ENCODE measurements at places on chromosomes 16 and 17.

DNA sequence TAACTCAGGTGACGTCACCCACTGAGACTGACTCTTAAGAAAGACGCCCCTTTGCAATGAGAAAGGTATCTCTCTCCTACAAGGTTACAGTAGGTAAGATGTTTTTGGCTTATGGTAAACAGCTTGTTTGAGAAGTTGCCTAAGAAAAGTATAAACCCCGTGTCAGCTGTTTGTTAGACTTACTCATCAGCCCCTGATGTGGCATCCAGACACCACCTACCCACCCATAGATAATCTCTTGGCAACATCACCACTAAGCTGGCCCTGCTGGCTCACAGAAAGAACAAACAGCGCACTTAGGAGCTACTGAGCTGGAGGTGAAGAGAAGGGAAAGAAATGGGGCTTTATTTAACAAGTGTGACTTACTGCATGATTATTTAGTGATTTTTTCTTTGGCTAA lies 121.0 kb downstream of the PARN start:
- no peak for DNase-seq

DNA sequence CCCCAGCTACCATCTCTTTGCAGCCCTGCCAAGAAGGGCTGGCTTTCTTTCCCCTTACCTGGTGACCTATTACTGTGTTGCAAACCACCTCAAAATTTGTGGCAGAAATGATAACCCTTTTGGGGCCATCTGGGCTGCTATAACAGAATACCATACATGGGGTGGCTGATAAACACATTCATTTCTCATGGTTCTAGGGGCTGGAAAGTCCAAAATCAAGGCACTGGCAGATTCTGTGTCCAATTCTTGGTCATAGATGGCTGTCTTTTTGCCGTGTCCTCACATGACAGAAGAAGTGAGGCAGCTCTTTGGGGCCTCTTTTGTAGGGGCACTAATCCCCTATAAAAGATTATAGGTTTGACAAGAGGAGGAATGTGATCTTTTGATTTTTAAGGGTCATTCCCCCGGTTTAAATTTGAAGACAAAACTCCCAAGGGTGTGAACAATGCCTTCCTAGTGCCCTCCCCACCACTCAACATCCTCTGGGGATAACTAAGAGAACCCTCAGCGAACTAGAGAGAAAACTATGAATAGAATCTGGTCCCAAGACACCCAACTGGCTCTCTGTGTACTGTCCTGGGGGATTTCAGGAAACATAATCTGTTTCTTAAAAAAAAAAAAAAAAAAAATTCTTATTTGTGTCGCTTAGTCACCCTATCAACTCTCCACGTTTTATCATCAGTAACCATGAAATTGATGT lies 1.7 kb upstream of the METTL22 start:
- DNase-seq, result no peak

GRCh38 chr16:84758627-84759026 lies 58.8 kb downstream of the USP10 start:
- no peak for DNase-seq

DNA sequence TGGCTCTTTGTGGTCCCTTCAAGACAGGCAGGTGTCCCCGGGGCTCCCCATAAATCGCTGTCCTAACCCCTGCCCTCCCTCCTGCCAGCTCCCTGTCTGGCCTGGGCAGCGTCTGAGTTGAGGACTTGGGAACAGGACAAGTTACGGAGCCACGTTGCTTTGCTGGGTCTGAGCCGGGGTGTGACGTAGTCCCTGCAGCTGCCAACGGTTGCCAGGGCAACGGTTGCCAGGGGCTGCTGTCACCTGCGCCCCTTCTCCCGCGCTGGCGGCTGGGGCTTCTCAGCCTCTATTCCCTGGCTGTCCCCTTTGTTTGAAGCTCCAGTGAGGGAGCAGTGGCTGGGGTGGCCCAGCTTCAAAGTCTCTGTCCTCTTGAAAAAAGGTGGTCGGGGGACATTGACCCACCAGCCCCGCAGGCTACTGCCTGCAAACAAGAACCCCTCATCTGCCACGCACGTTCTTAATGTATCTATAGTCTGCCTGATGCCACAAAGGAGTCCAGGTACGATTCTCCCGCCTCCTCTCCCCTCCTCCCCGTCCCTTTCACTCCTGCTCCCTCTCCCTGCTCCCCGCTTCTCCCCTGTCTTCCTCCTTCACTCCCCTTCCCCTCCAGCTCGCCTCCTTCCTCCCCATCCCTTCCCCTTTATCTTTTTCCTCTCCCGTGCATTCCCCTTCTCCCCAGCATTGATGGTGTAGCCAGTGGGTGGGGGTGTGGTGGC lies 10.9 kb downstream of the ADGRG1 start:
- DNase-seq, result peak; percentile 9

DNA sequence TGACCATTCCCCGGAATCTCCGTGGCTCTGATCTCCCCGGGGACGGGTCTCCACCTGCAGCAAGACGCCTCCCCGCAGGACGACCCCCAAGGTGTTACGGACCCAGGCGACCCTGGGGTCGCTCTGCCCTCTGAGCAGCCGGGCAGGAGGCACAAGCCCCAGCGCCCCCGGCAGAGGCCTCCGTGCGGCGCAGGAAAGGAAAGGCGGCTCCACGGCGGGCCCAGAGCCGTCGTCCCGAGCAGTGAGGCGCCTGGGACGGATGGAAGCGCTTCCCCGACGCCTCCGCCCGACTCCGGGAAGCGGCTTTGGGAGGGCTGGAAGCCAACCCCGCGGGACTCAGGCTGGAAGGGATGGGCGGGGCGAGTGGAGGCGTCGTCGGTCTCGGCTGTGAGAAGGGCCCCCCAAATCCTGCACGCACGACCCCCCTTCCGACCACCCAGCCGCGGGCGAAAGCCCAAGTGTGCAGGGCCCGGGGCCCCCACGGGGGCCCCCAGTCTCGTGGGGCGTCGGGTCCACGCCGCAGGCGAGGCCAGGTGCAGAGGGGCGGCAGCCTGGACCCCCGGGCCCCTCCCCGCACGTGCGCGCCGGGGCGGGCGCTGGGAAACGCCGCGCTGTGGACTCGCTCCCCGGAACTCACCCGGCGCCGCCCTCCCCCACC lies 32.7 kb upstream of the RPH3AL start:
- no peak for DNase-seq

GRCh38 chr16:55499281-55499680 lies 9.6 kb upstream of the LPCAT2 start:
- DNase-seq, result no peak

- no peak for DNase-seq
Measured at GRCh38 chr17:30393491-30393890, 14.8 kb downstream of the CPD start.

- DNase-seq, result peak; percentile 72
Measured at GRCh38 chr17:40362696-40363110, 1.8 kb downstream of the GJD3 start.

- DNase-seq, result no peak
Measured at GRCh38 chr17:12789075-12789480, 220 bp upstream of the ARHGAP44 start.

DNA sequence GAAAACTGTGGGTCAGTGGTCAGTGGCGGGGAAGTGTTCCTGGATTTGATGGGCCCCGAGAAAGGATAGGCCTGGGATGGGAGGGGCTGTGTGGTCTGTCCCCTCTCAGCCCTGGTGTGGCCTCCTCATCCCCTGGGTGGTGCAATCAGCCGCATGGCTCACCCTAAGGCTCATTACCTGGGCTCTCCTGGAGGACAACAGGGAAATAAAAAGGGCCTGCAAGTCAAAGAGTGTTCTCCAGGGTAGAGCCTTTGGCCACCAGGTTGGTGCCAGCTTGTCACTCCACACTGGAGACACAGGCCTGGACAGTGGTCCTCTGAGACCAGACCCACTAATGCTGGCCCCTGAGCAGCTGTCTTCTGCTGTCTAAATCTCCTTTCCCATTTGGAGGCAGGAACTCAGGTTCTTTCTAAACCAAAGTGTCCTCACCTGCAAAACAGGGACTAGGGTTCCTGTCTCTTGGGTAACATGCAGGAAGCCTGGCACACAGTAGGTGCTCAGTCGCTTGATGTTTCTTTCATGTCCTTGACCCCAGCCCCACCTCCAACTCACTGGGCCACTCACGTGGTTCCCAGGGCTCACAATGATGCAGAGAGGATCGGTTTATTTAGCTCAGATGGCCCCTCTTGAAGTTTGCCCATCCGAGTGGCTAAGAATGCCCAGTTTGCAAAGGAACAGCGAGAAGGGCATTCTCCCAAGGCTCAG lies 2.4 kb downstream of the NDRG4 start:
- DNase-seq, result no peak

DNA sequence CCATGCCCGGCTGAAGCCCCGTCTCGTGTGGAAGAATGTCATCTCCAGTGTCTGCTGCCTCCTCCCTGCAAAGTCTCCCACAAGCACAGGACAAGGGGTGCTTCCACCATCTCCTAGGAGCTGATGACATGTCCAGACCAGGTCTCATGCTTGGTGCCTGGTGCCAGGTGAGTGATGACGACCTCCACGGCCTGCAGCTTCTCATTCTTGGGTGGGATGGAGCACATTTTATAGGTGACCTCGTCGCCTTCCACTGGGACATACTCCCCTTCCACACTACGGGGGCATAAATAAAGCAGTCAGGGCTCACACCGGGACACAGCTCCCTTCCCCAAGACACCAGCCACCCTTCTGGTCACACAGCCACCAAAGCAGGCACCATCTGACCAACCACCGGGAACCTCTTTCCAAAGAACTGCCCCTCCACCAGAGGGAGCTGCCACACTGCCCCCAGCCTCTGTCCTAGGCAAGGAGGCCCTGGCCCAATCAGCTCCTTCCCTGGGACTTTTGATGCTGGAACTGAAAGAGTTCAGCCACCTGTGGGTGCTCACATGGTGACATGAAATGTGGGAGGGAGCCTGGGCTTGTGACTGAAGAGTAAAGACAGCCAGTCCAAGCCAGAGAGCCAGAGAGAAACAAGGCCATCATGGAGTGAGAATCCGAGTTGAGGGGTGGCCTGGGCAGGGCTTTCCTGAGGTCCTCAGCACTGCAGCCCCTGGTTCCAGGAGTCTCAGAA lies 13.6 kb downstream of the CARHSP1 start:
- no peak for DNase-seq

GRCh38 chr17:45357364-45357997 lies 40.7 kb upstream of the MAP3K14 start:
- no peak for DNase-seq

DNA sequence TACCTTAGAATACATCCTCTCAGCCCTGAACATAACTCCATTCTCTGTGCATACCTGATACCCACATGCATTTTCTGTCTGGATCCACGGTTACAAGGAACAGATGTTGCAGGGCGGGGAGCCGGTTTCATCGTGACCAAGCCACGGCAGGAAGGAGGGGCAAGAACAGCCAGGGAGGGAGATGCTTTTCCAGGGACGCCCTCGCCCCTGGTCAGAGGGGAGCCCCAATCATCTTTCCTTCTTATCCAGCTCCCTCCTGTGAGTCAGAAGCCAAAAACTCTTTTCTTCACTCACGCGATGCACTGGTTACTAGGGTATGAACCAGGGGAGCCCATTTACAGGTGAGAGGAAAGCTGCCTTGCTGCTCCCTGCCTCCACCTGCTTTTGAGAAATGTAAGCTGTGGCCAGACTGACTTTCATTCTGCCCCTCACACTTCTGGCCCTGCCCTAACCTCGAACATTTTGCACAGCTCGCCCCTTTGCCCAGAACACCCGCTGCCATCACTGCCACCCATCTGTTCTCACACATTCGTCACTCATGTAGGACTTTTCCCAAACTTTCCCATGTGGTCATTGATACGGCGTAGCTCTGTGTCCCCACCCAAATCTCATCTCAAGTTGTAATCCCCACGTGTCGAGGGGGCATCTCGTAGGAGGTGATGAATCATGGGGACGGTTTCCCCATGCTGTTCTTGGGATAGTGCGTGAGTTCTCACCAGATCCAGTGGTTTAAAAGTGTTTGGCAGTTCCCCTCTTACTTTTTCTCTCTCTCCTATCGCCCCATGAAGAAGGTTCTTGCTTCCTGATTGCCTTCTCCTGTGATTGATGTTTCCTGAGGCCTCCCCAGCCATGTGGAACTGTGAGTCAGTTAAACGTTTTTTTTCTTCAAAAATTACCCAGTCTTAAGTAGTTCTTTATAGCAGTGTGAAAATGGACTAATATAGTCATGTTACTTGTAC lies 20.5 kb downstream of the FOXL1 start:
- no peak for DNase-seq

- DNase-seq, result no peak
Measured at GRCh38 chr16:87131061-87131995, 185.9 kb downstream of the C16orf95 start.

DNA sequence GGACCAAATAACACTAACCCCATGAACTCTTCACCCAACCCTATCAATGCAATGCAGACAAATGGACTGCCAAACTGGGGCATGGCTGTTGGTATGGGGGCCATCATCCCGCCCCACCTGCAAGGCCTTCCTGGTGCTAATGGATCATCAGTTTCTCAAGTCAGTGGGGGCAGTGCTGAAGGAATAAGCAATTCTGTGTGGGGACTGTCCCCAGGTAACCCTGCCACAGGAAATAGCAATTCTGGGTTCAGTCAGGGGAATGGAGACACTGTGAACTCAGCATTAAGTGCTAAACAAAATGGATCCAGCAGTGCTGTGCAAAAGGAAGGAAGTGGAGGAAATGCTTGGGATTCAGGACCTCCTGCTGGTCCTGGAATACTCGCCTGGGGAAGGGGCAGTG lies 78.9 kb downstream of the TMC6 start:
- no peak for DNase-seq

- no peak for DNase-seq
Measured at GRCh38 chr17:48016112-48016511, 21.5 kb downstream of the COPZ2 start.

- no peak for DNase-seq
Measured at GRCh38 chr16:82300374-82300951, 130.4 kb upstream of the MPHOSPH6 start.

GRCh38 chr17:72942579-72942978 lies 149.9 kb downstream of the SLC39A11 start:
- no peak for DNase-seq

DNA sequence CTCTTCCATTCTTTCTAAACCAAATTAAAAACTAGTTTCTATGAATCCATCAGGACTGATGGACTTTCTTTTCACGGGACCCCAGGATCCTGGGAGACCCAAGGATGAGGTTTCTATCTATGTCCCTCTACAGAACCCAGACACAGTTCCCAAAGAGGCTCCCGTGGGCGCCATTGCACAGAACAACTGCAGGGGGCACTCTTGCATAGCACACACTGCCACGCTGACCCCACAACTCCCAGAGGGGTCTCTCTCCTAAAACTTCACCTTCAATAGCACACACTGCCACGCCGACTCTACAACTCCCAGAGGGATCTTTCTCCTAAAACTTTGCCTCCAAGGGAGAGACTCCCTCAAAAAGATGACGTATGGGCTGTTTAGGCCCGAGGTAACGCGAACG lies 9.0 kb downstream of the ABR start:
- DNase-seq, result no peak

Measured in CD4-positive, alpha-beta T cell treated with Interferon alpha-2 for 1 hour (primary cell).